ENCODE measurements at places on chromosomes 7 and 10.

- no peaks in the 10 kb centered on the region for H3K36me3 ChIP-seq
- H3K4me3 ChIP-seq, result no peak overlapping the region
- no peaks in the 10 kb centered on the region for H3K27me3 ChIP-seq
- H3K27ac ChIP-seq, result no peak overlapping the region
- DNase-seq, result no peak
Observed at GRCh38 chr7:121966276-121966934, 93.4 kb downstream of the PTPRZ1 start.

DNA sequence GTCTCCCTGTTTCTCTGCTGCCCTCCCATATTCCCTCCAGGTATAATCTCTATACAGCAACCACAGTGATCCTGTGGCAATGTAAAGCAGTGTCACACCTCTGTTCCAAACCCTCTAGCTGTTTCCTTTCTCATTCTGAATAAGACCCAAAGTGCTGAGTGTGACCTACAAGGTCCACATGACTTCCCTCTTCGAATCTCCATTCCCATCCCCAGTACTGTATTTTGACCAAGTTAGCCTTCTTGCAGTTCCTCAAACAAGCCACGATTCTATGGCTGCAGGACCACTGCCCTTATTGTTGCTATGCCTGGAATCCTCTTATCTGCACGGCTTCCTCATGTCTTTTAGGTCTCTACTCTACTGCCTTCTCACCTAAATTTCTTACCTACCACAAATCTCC is 291.9 kb downstream of the DOCK4 start:
- H3K4me3 ChIP-seq, result no peak overlapping the region
- H3K27me3 ChIP-seq, result no peaks in the 10 kb centered on the region
- H3K27ac ChIP-seq, result no peak overlapping the region
- DNase-seq, result no peak

DNA sequence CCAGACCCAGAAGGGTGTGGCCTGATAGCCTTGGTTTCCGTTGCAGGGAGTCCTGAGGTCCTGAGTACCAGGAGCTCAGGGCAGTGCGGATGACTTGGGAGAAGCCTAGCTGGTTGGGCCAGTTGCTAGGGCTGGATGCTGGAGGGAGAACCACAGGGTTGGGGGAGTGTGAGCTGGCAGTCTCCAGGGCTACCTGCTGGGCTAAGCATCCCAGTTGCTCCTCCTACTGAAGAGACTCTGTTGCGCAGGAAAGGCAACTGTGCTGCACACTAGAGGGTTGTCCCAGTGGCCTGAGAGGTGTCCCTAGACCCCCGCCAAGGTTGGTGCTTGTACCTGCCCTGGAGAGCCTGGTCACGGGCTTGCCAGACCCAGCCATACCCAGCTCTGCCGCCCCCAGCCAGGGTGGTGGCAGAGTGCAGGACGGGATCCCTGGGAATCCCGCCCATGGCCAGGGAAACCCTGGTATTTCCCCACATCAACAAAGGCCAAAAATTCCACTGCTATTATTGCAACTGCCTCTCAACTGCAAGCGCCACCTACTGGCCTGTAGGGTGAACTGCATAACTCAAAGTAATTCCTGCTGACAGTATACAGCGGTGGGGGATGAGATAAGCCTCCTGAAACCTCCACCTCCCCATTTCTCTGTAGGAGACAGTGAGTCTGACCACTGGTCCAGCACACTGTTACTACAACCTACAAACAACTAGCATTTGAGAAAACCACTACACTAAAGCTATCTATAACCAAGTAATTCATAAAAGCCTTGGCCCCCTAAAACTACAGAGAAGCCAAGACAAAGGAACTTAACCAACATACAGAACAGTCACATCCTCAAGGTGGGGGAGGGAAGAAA is 67.6 kb upstream of the DDC start:
- no peak overlapping the region for H3K27ac ChIP-seq
- peak; percentile 64 for DNase-seq
- peaks cover 23% of the 10 kb centered on the region for H3K27me3 ChIP-seq
- no peaks in the 10 kb centered on the region for H3K4me1 ChIP-seq

- DNase-seq, result peak; percentile 76
- H3K27ac ChIP-seq, result peak overlapping the region; percentile 6
- no peaks in the 10 kb centered on the region for H3K36me3 ChIP-seq
- no peak overlapping the region for H3K4me3 ChIP-seq
- H3K27me3 ChIP-seq, result peaks cover 5% of the 10 kb centered on the region
Observed at GRCh38 chr10:6665847-6666246, 85.8 kb upstream of the PRKCQ start.

DNA sequence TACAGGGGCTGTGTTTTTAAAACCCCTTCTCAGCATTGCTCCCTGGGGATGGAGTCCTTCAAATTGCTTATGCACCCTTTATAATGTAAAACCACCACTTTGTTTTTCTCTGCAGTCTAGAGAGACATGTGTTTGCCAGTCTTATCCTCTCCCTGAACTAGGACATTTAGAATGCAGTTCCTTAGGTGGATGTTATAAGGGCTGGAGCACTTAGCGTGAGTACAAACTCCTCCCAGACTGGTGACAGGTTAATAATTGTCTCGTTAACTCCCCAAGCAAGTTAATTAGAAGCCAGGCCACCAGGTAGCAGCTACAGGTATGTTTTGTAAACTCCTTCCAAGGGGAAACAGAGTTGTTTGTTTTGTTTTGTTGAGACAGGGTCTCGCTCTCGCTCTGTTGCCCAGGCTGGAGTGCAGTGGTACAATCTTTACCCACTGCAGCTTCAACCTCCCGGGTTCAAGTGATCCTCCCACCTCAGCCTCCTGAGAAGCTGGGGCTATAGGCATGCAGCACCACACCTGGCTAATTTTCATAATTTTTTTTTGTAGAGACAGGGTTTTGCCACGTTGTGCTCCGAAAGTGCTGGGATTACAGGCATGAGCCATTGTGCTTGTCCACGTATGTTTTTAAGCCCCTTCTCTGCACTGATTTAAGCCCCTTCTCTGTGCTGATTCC is 100.2 kb downstream of the FAM107B start:
- peaks cover 9% of the 10 kb centered on the region for H3K27me3 ChIP-seq
- DNase-seq, result no peak
- no peaks in the 10 kb centered on the region for H3K36me3 ChIP-seq

- peak overlapping the region; percentile 91 for H3K4me3 ChIP-seq
- DNase-seq, result peak; percentile 41
- H3K27me3 ChIP-seq, result no peaks in the 10 kb centered on the region
- peak overlapping the region; percentile 92 for H3K27ac ChIP-seq
- peaks cover 66% of the 10 kb centered on the region for H3K4me1 ChIP-seq
Observed at GRCh38 chr10:43137717-43138020, 576 bp upstream of the CSGALNACT2 start.

- peaks cover 25% of the 10 kb centered on the region for H3K4me1 ChIP-seq
- peaks cover 9% of the 10 kb centered on the region for H3K36me3 ChIP-seq
- H3K27me3 ChIP-seq, result no peaks in the 10 kb centered on the region
- H3K27ac ChIP-seq, result no peak overlapping the region
- DNase-seq, result no peak
Observed at GRCh38 chr7:129851174-129851573, 101.6 kb downstream of the UBE2H start.

- no peak overlapping the region for H3K4me3 ChIP-seq
- no peaks in the 10 kb centered on the region for H3K4me1 ChIP-seq
- no peak for DNase-seq
- H3K27me3 ChIP-seq, result no peaks in the 10 kb centered on the region
- no peak overlapping the region for H3K27ac ChIP-seq
Observed at GRCh38 chr7:70032649-70033048, 434.4 kb downstream of the AUTS2 start.

- no peaks in the 10 kb centered on the region for H3K4me1 ChIP-seq
- no peak for DNase-seq
- no peak overlapping the region for H3K4me3 ChIP-seq
- H3K27ac ChIP-seq, result no peak overlapping the region
- peaks cover 46% of the 10 kb centered on the region for H3K27me3 ChIP-seq
Observed at GRCh38 chr10:6781133-6781770, 201.2 kb upstream of the PRKCQ start.

GRCh38 chr7:46080595-46081159 is 159.6 kb upstream of the IGFBP3 start:
- H3K36me3 ChIP-seq, result no peaks in the 10 kb centered on the region
- DNase-seq, result no peak
- no peaks in the 10 kb centered on the region for H3K27me3 ChIP-seq
- no peak overlapping the region for H3K27ac ChIP-seq

GRCh38 chr7:123998921-123999320 is 33.9 kb downstream of the TMEM229A start:
- no peak overlapping the region for H3K27ac ChIP-seq
- no peak for DNase-seq
- no peaks in the 10 kb centered on the region for H3K36me3 ChIP-seq
- H3K4me3 ChIP-seq, result no peak overlapping the region
- H3K4me1 ChIP-seq, result no peaks in the 10 kb centered on the region

DNA sequence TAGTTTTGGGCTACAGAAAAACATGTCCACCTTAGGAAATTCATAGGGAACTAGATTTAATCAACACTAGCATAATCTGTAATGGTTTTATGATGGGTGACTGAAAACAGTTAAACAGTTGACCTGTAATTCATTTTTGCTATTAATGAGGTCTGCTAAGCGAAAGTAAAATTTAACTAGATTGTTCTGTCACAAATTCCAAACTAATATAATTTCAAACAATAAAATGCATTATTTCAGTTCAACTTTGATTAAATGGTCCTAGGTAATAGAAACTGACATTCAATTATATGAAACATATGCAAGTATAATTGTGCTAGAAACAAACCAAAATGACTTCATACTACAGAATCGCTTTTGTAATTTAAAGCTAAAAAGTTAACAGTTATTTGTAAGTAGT is 6.9 kb downstream of the NOC3L start:
- H3K27ac ChIP-seq, result no peak overlapping the region
- no peak overlapping the region for H3K4me3 ChIP-seq
- no peaks in the 10 kb centered on the region for H3K27me3 ChIP-seq
- peaks cover 45% of the 10 kb centered on the region for H3K36me3 ChIP-seq
- DNase-seq, result no peak
- H3K4me1 ChIP-seq, result peaks cover 20% of the 10 kb centered on the region

DNA sequence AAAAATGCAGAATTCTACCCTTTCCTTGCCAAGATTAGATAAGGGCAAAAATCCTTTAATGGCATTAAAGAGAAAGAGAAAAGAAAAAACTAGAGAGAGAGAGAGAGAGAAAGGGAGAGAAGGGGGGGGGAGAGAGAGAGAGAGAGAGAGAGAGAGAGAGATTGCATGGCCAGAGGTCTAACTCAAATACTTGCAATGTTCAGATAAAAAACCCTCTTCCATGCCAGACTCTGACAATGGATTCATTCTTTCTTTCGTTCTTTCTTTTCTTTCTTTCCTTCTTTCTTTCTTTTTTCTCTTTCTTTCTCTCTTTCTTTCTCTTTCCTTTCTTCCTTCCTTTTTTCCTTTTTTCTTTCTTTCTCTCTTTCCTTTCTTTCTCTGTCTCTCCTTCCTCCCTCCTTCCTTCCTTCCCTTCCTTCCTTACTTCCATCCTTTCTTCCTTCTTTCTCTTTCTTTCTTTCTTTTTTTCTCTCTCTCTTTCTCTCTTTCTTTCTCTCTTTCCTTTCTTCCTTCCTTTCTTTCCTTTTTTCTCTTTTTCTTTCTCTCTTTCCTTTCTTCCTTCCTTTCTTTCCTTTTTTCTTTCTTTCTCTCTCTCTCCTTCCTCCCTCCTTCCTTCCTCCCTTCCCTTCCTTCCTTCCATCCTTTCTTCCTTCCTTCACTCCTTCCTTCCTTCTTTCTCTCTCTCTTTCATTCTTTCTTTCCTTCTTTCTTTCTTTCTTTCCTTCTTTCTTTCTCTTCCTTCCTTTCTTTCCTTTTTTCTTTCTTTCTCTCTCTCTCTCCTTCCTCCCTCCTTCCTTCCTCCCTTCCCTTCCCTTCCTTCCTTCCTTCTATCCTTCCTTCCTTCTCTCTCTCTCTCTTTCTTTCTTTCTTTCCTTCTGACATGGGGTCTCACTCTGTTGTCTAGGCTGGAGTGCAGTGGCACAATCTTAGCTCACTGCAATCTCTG is 175.7 kb downstream of the PRKCQ start:
- peak overlapping the region; percentile 53 for H3K27ac ChIP-seq
- H3K4me1 ChIP-seq, result peaks cover 46% of the 10 kb centered on the region
- no peak overlapping the region for H3K4me3 ChIP-seq
- peaks cover 5% of the 10 kb centered on the region for H3K36me3 ChIP-seq
- no peak for DNase-seq

GRCh38 chr10:7890781-7891180 is 72.5 kb downstream of the TAF3 start:
- no peaks in the 10 kb centered on the region for H3K27me3 ChIP-seq
- no peak overlapping the region for H3K27ac ChIP-seq
- DNase-seq, result no peak
- H3K36me3 ChIP-seq, result no peaks in the 10 kb centered on the region
- H3K4me1 ChIP-seq, result peaks cover 8% of the 10 kb centered on the region
- no peak overlapping the region for H3K4me3 ChIP-seq

- H3K36me3 ChIP-seq, result no peaks in the 10 kb centered on the region
- H3K27me3 ChIP-seq, result peaks cover 17% of the 10 kb centered on the region
- no peak overlapping the region for H3K4me3 ChIP-seq
- no peak overlapping the region for H3K27ac ChIP-seq
Observed at GRCh38 chr7:118280319-118281012, 56.0 kb downstream of the ANKRD7 start.

- H3K4me1 ChIP-seq, result peaks cover 25% of the 10 kb centered on the region
- DNase-seq, result no peak
Observed at GRCh38 chr10:63166742-63167258, 33.7 kb downstream of the NRBF2 start.

GRCh38 chr7:91894781-91895480 is 14.4 kb upstream of the MTERF1 start:
- H3K27ac ChIP-seq, result no peak overlapping the region
- H3K27me3 ChIP-seq, result peaks cover 12% of the 10 kb centered on the region
- no peaks in the 10 kb centered on the region for H3K36me3 ChIP-seq
- no peak for DNase-seq
- no peak overlapping the region for H3K4me3 ChIP-seq

GRCh38 chr10:43390333-43390732 is 18.7 kb downstream of the HNRNPF start:
- peaks cover 90% of the 10 kb centered on the region for H3K4me1 ChIP-seq
- H3K27ac ChIP-seq, result peak overlapping the region; percentile 20
- no peak for DNase-seq
- H3K36me3 ChIP-seq, result peaks cover 88% of the 10 kb centered on the region

GRCh38 chr7:102978284-102978683 is 65.5 kb downstream of the LRRC17 start:
- H3K27ac ChIP-seq, result no peak overlapping the region
- no peak overlapping the region for H3K4me3 ChIP-seq
- DNase-seq, result no peak
- H3K27me3 ChIP-seq, result no peaks in the 10 kb centered on the region

- no peak overlapping the region for H3K27ac ChIP-seq
- H3K36me3 ChIP-seq, result no peaks in the 10 kb centered on the region
- H3K4me1 ChIP-seq, result no peaks in the 10 kb centered on the region
- H3K27me3 ChIP-seq, result no peaks in the 10 kb centered on the region
- no peak for DNase-seq
Observed at GRCh38 chr10:54622017-54622416, 179.0 kb downstream of the PCDH15 start.

DNA sequence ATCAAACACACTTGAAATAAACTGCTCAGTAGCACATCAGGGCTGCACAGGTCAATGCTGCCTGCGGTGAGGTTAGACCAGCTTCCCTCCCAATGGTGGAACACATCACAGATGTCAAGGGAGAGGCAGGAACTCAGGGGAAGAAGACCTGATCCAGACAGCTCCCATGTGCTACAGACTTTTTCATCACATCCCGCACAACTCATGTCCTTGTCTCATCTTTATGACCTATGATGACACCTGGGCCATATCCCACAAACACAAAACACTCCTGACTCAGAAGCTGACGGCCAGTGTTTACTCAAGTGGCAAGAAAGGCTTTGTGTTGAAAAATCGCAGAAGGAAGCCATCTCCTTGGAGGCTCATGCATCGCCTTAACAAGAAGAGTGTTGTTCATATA is 91.6 kb downstream of the HTR5A start:
- H3K4me3 ChIP-seq, result no peak overlapping the region
- H3K27ac ChIP-seq, result no peak overlapping the region
- no peaks in the 10 kb centered on the region for H3K36me3 ChIP-seq

GRCh38 chr7:36749282-36749960 is 25.1 kb upstream of the AOAH start:
- no peak overlapping the region for H3K27ac ChIP-seq

All from activated naive CD4-positive, alpha-beta T cell treated with anti-CD3 and anti-CD28 coated beads, Interleukin-2, amount 10 ng/mL, durations not matched to agents 7 days and 5 days (primary cell).